ENCODE measurements at places on chromosomes 1 and 21.

DNA sequence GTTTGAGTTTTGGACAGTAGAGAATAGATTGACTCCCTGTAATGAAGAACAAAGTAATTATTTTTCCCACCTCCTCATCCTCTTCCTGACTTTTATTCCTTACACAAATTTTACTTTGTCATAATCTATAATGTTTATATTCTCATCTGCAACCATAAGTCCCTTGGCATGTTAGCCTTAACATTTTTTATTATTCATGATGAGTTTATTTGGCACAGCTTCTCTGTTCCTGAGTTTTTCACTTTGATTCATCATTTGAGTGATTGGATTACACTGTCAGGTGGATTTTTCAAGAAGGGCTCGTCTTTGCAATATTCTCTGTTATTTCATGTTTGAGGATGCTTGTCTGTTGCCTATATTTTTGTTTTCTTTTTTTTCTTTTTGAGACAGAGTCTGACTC, 35.7 kb downstream of the TNFRSF8 start:
- no peak for DNase-seq

DNA sequence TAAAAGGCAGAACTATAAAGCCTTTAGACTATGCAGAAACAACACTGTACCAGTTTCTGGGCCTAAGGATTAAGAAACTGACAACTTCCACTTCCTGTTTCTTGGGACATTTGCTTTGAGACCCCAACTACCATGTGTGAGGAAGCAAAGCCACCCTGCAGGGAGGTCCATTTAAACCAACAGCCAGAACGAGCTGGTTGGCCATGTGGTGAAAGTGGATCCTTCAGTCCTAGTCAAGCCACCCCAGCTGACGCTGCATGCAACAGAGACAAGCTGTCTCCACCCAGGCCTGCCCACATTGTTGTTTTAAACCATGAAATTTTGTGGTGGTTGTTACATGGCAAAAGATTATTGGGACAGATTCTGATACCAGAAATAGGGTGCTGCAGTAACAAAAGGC, 31.8 kb upstream of the SLFNL1 start:
- DNase-seq = no peak

DNA sequence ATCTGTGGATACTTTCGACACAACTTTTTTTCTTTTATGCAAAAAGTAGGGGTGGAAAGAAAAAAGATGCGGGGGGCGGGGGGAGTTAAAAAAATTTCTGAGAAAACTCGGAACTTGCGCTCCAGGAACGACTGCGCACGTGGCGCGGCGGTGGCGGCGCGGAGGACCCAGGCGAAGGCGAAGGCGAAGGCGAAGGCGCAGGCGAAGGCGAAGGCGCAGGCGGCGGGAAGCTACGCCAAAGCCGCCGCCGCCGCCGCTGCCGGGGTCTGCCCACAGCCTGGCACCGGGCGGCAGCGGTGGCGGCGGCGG, 208 bp upstream of the BARHL2 start:
- DNase-seq = no peak

DNA sequence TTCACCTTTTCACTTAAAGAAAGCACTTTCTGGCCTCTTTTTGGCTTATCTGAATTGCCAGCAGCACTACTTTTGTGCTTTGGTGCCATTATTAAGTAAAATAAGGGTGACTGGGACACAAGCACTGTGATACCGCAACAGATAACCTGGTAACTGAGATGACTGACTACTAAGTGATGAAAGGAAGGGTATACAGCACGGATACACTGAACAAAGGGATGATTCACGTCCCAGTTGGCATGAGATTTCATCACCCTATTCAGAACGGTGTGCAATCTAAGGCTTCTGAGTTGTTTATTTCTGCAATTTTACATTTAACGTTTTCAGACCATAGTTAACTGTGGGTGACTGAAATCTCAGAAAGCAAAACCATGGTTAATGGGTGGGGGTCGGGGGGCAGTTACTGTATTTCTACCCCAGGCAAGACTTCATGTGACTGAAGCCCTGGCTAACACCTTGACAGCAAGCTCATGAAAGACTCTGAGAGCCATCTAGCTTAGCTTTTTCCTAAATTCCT, 102.8 kb downstream of the CLIC6 start:
- DNase-seq = no peak

- DNase-seq = no peak
Measured at GRCh38 chr1:56774067-56774609, 45.1 kb downstream of the FYB2 start.

DNA sequence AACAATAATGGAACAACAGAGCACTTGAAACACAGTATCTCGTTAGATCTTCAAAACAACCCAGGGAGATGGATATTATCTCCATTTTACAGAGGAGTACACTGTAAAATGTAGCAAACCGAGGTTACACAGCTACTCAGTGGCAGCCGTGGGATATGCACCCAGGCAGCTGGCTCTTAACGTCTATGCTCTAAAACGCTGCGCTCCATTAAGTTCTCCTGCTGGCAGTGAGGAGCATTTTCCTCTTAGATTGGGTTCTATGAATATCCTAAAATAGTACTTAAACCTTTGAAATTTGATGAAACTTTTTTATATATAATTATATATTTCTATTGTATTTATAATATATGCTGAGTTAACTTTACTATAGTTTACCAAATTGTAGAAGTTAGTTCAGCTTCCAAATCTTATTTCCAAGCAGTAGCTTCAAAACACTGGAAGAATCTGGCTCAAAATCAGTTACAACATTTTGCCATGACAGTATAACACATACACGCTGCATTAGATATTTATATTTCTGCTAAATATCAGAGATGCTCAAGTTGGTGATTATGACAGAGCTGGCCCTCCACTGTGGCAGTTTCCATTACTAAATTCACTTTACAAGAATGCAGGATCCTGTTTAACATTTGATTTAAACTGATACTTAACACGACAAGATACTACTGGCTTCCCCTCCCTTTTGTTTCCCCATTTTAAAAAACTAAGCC, 49.5 kb downstream of the TGFBR3 start:
- peak; percentile 5 for DNase-seq

DNA sequence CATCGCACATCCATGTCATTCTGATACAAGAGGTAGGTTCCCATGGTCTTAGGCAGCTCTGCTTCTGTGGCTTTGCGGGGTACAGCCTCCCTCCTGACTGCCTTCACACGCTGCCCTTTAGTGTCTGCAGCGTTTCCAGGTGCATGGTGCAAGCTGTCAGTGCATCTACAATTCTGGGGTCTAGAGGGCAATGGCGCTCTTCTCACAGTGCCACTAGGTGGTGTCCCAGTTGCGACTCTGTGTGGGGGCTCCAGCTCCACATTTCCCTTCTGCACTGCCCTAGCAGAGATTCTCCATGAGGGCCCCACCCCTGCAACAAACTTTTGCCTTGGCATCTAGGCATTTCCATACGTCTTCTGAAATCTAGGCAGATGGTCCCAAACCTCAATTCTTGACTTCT, 138.2 kb upstream of the BRINP3 start:
- no peak for DNase-seq

DNA sequence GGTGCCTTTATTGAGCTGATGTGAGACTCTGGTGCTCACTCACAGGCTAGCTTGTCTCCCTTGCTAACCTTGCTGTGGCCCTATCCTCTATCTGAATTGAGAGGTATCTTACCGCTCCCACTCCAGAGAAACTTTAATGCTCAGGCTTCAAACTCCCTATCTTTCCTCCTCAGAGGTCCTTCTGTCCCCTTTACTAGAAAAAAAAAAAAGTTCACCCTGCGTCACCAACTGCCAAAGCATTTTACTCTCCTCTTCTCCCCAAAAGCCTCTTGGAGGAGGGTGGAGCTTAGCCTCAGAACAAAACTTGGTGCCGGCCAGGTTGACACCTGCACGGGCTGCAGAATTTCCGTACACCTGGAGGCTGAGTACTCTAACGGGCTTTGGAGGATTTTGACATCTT, 55.1 kb downstream of the ATP2B4 start:
- no peak for DNase-seq

- DNase-seq = no peak
Measured at GRCh38 chr1:228860911-228861831, 125.9 kb downstream of the RHOU start.

- peak; percentile 61 for DNase-seq
Measured at GRCh38 chr1:79982211-79982610, 975.7 kb upstream of the ADGRL4 start.

DNA sequence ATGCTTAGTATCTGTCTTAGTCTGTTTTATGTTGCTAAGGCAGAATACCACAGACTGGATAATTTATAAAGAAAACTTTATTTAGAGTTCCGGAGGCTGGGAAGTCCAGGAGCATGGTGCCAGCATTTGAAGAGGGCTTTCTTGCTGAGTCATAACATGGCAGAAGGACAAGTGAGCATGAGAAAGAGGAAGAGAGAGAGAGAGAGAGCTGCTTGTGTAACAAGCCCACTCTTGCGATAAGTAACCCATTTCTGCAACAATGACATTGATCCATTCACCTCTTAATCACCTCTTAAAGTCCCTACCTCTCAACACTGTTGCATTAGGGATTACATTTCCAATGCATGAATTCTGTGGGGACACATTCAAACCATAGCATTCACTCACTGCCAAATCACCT, 11.7 kb upstream of the MYOCOS start:
- no peak for DNase-seq

GRCh38 chr21:45611939-45612664, 31.4 kb upstream of the PCBP3 start:
- no peak for DNase-seq

- no peak for DNase-seq
Measured at GRCh38 chr21:28220680-28221079, 772.0 kb downstream of the LTN1 start.

DNA sequence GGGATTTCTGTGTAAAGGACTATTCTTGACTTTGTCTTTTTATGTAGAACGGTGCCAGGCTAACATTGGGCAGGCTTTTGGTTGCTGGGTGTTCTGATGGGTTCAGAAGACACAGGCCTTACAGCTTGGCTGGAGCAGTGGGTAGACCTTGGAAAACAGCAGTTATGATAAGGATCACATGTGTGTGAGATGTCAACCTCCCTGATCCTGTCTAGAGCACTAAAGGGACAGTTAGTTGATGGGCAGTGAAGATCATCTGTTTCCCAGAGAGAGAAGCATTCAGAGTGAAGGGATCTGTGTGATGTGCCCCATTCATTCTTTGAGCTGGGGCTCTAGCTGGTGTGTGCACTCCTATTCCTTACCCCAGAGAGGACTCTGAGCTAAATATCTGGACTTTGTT, 88.0 kb downstream of the NOS1AP start:
- no peak for DNase-seq

GRCh38 chr21:42850866-42851391, 28.4 kb downstream of the WDR4 start:
- no peak for DNase-seq

DNA sequence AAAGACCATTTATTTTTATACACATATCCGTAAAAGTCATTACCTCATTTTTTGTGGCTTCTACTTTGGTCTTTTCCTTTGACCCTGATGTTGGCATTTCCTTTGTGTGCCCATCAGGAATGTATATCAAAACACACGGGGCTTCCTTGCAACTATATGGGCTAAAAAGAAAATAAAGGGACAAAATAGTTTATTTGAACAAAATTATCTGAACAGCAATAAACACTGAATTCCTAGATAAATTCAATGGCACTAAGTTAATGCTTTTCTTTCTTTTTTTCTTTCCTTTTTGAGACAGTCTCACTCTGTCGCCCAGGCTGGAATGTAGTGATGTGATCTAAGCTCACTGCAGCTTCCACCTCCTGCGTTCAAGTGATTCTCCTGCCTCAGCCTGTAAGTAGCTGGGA, 45.2 kb downstream of the EPRS1 start:
- no peak for DNase-seq

GRCh38 chr1:23936481-23937176, 23.0 kb upstream of the PNRC2 start:
- DNase-seq = no peak

DNA sequence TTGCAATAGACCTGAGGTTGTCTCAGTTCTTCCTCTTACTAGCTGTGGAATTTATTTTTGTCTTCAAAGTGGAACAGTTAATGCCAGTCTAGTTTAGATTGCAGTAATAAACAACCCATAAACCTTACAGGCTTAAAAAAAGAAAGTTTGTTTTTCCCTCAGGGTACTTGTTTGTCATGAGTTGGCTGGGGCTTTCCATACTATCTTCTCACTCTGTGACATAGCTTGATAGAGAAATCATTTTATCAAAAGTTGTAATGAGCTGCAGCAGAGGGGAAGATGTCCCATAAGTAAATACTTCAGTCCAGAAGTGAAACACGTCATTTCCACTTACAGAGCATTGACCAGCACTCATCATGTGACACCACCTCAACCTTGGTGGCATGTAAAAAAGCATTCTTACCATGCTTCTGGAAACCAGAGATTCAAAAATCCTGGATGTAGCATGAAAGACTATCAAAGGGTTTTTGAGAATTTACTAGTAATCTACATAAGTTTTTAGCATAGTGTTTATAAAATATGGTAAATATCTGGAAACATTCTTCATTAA, 62.8 kb upstream of the COL11A1 start:
- no peak for DNase-seq

Data from NCI-H1105 treated with DMSO at 0.1 percent for 48 hours (cell line).